ENCODE measurements at places on chromosomes 6 and 20.

GRCh38 chr20:47159166-47159565, 197.3 kb downstream of the ZMYND8 start:
- no peak for DNase-seq

DNA sequence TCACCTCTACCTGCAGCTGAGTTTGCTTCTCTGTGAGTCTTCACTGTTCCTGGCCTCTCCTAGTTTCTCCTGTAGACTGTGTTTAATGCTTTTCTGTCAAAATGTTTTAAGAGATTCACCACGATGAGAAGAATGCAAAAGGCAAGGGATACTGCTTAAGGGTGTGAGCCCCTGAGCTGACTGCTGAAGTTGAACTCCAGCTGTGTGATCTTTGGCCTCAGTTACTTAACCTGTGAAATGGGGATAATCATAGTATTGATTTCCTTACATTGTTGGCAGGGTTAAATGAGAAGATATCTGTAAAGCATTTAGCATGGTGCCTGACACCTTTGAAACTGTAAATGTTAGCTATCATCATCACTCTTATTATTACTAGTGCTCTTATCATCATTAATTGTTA, 230.2 kb upstream of the MYLIP start:
- no peak for DNase-seq

DNA sequence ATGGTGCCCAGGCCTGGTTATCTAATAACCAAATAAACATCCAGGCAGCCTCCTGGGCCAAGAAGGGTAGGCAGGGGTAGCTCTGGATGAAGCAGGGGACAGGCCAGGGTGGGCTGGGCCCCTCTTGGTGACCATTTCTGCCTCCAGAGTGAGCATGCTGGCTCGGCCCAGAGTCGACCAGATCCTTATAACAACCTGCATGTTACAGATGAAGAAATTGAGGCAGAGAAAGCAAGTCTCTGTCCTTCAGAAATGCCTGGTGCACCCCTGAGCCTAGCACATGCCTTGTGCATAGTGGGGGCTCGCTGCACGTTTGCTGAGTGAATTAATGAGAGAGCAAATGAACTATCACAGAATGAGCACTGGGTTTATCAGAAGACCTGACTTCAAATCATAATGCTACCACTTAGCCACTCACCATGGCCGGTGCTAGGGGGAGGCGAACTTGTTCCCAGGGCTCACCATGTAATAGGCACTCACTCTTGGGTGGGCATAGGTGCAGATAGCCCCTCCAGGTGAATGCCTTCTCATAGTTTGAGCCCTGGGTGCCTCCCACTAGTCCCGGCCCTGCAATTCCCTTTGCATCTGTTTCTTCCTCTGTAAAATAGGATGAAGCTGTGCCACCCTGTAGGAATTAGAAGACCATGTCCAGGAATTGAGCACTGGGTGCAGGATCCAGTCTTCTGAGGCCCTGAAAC, 3.8 kb upstream of the APCDD1L start:
- peak; percentile 27 for DNase-seq

GRCh38 chr6:22333802-22334201, 37.0 kb upstream of the PRL start:
- no peak for DNase-seq

DNA sequence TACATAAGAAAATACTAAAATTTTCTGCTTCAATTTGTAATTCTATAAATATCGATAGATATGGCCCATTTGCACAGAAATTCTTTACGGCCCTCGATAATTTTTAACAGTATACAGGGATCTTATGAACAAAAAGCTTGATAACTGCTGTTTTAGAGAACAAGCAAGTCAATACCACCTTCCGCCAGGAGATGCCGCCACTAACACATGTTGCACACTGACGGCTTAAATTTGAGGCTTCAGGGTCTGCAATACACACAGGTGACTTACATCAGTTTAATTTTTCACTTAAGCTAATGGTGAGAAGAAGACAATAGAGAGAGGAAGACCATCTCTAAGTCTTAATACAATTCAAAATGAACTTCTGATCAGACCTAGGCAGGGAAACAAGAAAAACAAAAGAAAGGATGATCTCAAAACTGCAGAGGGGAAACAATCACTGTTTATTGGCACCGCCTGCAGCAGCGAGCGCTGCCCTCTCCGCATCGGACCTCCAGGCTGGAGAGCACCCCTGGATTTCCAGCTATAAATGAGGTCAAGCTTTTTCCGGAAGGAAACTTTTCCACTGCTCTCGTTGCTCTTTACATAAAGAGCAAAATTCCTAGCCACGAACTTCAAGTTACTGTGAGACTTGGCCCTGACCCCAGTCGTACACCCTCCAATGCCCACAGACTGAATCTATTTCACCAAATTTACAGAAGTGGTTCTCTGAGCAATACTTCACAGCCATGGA, 53.9 kb downstream of the OTOR start:
- DNase-seq, result no peak

DNA sequence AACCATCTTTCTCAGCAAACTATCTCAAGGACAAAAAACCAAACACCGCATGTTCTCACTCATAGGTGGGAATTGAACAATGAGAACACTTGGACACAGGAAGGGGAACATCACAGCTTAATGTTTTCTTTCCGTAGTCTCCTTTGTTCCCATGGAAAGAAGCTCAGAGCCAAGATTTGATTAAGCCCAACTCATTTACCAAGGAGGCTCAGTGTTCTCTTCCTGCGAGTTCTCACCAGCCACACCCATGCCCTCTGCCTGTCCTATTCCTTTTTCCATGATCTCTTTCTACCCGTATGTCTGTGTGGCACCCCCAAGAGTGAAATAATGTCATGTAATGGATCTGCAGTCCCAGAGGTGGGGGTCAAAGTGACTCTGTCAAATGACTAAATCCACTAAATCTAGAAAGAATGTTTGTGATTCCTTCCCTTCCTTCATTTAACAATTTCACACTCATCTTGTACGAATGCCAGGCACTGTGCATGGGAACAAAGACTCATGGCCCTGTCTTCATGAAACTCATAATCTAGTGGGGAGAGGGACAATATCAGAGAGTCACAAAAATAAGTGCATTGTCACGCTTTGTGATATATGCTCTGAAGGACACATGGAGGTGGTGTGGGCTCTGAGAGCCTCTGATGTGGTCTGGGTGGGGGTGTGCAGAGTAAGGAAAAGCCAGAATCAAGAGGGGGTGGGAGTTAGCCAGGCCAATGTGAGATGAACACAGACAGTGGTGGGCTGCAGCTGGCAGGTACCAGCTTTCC, 292.1 kb downstream of the CDC5L start:
- DNase-seq, result no peak

- peak; percentile 82 for DNase-seq
Observed at GRCh38 chr6:44247338-44248302, 719 bp downstream of the HSP90AB1 start.

- DNase-seq, result no peak
Observed at GRCh38 chr6:24489470-24489869, at the start of gene GPLD1. Gene GPLD1 (minus strand): TSS chr6:24489578. CDS start chr6:24489511, 67 bp downstream.

DNA sequence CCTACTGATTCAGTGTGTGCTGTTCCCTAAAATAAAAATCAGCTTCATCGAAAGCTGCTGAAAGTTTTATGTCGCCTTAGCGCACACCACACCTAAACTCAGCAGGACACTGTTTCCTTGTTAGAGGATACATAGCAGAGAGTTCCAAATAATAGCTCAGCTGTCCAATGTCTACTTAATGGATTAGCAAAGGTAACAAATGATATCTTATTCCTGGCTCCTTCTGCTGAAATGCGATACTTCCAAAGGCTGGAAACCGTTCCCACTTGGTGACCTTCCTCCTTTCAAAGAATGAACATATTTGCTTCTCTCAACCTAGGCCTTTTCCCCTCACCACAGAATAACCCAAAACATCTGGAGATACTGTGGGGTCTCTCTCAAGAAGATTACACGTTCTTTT, 189.5 kb upstream of the GMDS start:
- no peak for DNase-seq

DNA sequence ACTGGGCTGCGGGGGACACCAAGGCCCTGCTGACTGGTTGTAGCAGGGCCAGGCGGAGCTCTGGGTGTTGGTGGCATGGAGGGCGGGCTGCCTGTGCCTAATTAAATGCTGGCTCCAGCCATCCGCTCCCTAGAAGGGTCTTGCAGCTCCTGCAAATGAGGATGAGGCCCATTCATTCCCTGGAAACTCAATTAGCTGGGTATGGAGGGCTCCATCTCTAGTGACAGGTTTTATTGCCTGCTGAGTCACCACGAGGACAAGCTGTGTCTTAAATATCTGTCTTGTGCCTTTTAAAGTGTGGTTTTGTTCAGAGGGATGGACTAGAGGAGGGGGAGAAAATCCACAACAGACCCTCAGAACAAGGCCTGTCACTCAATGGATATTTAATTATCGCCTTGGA, 60.9 kb downstream of the SULF2 start:
- no peak for DNase-seq

GRCh38 chr6:7373739-7374138, 15.8 kb downstream of the CAGE1 start:
- peak; percentile 44 for DNase-seq

GRCh38 chr6:137206577-137206976, 12.6 kb downstream of the IFNGR1 start:
- no peak for DNase-seq

- no peak for DNase-seq
Observed at GRCh38 chr20:21557241-21558020, 43.6 kb upstream of the NKX2-2 start.

- no peak for DNase-seq
Observed at GRCh38 chr6:44681761-44682160, 294.3 kb downstream of the CDC5L start.

DNA sequence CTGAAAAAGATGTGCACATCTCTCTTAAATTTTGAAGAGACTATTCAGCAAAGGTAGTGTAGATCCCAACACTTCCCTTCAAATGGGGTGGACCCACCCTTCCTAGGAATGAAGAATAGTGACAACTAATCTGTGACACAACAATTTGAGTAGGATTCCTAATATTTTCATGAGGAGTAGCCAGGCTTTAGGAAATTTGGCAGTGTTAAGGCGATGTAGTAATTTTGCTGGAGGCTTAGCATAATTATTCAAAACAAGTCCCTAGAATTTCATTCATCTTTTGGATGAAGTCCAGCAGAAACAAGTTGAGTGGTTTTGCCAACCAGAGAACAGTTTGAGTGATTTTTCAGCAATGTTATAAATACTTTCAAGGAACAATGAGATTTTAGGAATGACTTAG, 52.4 kb downstream of the ELOVL4 start:
- no peak for DNase-seq

DNA sequence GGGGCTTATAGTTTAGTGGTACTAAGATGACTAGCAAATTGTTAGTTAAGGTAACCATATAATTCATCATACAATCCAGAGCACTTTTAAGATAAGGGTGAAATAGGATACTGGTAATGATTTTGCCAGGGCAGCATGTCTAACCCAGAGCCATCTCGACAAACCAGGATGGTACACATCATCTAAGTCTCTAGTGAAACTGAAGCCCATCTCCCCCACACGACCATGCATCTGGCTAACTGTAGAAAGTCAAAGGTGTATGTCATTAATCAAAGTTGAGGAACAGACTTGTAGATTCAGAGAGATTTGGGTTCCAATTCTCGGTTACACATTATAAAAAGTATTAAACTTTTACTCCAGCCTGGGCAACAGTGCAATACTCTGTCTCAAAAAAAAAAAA, 78.3 kb downstream of the PRKN start:
- no peak for DNase-seq

DNA sequence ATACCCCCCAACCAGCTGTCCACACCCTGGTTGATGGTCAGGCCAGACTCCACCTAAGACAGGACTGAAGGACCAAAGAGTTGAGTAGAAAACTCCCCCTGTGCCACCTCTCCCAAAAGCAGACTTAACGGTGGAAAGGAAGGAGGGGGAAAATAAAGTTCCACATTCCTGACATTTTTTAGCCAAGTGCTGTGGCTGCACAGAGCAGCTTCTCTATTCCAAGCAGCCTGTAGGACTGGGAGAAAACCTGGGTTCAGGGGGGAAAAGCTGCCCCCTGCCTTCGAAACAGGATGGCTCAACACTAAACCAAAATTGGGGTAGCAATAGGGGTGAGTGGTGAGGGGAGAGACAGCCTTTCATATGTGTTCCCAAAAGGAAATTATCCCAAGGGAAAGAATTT, 3.6 kb downstream of the TRAM2 start:
- no peak for DNase-seq

- no peak for DNase-seq
Observed at GRCh38 chr6:22110061-22110460, 186.8 kb downstream of the PRL start.

DNA sequence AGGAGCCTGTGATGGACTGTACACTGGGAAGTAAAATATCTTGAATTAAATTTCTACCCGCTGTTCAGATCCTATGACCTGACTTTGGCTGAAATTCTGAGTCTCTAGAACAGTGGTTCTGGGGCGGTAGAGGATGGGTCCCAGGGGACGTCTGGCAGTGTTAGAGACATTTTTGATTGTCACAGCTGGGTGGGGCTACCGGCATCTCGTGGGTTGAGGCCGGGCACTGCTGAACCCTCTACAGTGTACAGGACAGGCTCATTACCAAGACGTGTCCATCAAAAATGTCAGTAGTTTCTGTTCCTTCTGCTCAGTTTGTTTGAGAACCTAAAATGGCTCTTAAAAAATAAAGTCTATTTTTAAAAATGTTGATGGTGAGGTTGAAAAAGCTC, 11.5 kb upstream of the RPS6KA2 start:
- DNase-seq, result no peak

DNA sequence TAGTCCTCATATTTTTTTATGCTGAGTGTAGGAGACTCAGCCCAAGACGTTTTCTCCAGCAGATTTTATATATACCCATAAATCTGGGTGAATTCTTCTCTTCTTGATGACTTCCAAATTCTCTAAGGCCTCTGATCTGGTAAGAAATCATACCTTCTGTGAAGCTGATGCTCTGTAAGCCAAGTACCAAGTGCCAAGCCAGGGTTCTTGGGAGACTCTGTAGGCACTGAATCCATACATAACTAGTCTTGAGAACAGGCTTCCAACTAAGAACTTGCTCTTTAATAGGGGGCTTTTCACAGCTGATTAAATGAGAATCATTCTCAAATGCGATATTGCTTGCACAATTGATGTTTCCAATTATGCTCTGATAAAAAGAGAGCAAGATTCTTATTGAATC, 87.6 kb downstream of the PRKN start:
- no peak for DNase-seq

DNA sequence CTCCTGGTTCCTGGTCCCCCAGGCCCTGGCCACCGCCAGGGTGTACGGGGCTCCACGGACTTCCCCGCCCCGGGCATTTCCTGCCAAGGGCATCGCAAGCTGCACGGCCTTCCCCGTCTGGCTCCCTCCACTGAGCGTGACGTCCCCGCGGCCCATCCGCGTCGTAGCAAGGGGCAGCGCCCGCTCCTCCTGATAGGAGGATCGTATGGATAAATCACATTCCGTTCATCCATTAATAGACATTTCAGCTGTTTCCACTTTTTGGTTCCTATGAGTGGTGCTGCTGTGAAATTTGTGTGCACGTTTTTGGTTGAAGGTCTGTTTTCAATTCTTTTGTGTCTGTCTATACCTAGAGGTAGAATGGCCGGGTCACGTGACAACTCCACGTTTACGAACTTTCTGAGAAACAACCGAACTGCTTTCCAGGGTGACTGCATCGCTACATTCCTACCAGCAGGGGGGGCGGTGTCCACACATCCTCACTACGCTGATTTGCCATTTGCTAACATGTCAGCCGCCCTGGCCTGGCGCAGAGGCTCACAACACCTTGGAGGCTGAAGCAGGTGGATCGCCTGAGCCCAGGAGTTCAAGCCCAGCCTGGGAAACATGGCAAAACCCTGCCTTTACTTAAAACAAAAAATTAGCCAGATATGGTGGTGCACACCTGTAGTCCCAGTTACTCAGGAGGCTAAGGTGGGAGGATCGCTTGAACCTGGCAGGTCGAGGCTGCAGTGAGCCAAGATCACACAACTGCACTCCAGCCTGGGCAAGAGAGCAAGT, 37.7 kb downstream of the KCNQ2 start:
- DNase-seq, result no peak
